ENCODE measurements at places on chromosomes 4 and X.

DNA sequence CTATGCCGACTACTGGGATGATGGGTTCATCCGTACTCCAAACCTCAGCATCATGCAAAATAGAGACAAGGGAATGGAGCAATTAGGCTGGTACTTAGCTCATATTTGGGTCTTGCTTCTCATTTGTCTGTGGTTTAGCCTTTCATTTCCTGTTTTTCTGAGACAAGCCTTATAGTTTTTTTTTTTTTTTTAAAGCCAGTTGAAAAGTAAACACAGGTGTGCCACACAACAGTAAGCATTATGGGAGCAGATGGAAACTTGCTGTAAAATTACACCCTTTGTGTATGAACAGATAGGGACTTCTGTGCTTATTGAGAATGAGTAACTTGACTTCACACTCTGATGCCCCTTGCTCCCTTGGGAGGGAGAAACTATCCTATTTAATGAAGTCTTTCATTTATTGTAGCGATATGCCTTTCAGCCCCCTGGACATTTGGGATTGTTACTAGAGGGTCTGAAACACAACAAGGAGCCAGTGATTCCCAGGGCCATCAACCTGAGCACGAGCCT, 13.7 kb downstream of the RASSF6 start:
- DNase-seq: no peak

GRCh38 chrX:57453901-57454300, 137.9 kb upstream of the ZXDB start:
- DNase-seq: no peak

DNA sequence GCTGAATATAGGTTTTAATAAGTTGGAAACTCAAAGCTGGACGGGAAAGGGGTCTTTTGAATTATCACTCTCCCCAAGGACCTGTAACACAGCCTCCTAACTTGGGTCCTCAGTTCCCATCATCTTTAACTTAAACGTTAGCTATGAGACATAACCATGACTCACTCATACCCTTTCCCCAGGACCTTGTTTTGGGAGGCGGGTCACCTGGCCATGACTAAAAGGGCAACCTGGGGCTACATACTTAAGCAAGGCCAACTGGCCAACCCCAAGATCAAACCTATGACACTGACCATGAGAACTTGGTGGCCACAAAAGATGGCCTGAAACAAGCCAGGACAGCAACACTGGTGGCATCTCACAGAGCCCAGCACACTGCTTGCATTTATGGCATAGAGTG, 89.0 kb downstream of the SH3KBP1 start:
- DNase-seq: no peak

DNA sequence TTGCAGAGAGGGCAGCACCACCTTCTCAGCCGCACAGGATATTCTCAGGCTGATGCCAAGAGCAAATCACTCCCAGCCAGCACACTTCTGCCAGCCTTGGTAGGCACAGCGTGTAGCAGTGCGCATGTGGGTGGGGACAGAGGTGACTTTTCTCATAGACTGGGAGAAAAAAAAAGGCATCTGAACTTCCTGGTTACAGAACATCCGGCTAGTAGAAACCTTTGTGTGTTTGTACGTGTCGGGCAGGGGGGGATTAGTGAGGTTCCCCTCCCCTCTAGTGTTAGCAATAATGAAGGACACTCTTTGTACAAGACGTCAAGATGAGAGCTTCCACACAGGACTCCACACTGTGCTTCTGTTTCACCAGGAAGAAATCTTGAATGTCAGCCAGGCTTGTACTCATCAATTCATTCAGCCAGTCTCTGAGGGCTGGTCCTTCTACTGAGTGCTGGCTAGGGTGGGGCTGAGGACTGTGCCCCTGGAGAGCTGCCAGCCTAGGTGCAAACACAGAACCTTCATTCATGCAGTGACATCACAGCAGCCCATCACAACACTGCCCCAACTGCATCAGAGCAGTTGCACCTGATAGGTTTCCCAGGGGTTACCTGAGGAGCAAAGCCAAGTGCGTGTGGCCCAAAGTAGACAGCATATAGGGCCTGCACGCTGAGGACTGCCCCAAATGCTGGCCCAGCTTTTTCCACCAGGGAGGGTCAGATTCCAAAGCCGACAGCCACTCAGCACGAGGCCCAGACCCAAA, 34.7 kb downstream of the SLC25A5 start:
- DNase-seq: no peak

DNA sequence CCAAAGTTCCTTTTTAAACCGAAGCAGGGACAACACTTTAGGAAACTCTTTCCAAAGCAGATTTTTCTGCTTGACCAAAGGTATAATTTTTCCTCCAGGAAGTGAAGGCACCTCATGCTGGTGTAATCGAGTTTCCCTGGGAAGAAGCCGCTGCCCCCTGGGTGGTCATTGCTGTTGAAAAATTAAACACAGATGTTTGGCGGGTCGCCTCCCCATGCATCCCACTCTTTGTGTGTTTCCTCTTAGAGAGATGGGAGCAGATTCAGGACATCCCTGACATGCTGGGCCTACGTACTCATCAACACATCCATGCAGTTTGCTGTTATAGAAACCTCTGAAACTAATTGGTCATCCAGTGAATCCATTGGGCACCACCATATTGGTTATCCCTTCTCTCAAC, 179.2 kb upstream of the HCCS start:
- DNase-seq: no peak

DNA sequence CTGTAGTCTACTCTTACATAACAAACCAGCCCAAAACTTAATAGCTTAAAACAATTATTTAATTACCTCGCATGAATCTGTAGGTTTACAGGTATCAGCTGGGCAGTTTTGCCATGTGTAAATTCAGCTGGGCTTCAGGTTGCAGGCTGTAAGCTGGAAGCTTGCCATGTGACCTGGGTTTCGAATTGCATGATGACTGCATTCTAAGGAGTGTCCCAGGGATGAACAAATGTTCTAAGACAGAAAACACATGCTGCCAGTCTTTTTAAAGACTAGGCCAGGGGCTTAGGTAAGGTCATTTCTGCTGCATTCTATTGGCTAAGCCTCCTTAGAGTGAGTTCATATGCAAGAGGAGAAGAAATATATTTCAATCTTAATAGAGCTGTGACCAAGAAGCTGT, 44.8 kb downstream of the GRIA2 start:
- DNase-seq: no peak

GRCh38 chr4:62495032-62495431, 1294.9 kb downstream of the ADGRL3 start:
- DNase-seq: no peak

DNA sequence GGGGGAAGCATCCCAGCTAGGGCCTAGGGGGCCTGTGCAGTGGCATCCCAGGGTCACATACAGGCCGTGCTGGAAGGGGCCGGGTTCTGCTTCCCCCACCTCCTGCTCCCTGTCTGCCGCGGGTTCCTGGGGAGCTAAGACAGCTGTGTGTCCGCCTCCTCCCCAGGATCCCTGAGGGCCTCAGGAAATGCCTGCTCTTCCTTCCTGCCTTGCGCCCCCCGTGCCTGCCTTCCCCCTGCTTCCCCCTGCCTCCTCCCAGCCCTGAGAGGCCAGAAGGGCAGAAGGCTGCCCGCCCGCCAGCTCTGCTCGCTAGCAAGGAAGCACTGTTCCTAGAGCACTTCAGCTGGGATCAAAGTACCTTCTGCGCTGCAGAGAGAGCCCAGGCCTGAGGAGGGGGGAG, 2.9 kb upstream of the BGN start:
- DNase-seq: no peak

DNA sequence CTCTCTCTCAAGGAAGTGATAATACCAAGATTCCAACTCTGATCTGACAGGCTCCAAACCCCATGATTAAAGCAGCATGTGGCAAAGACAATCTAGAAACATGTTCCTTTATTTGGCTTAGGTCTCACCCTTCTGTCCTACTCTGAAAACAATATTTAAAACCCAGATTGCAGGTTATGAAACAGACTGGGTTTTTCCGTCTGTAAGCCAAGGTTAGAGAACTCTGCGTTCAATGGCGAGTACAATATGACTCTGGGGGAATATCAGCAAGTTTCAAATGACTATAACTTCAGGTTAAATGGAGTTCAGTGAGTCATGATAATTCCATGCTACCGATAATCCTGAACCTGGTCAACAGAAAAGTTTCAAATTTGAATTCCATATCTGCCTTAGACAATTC, 50.8 kb downstream of the ANAPC10 start:
- DNase-seq: no peak

DNA sequence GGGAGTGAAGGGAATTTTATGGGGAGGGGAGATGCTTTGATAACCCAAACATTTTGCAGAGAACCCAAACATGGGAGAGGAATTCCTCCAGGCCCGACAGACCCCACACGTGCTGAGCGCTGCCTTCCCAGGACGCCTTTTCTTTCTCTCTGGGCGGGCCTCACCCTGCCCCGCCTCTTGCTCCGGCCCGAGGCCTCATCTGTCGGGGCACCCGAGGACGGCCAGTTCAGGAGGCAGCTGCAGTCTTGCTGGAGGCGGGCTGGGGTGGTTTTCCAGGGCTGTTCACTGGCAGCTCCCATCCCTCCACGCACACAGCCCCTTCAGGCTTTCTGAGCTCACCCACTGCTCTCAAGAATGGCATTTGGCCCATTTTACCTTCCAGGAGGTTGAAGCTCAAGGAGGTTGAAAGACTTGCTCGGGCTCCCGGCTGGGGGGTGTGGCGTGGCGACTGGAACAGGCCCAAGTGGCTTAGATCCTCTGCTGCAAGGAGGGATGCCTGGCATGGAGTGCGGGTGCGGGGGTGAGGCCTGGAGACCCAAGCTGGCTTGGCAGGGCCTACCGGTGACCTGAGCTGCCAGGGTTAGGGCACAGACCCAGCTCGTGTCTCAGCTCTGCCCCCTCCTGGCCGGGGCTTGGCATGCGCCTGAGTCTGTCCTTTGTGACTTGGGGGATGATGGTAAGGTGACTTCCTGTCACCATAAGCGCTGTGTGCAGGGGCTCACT, 99.2 kb downstream of the PSAPL1 start:
- DNase-seq: no peak

- no peak for DNase-seq
Observed at GRCh38 chr4:18242919-18243693, 221.6 kb upstream of the LCORL start.

DNA sequence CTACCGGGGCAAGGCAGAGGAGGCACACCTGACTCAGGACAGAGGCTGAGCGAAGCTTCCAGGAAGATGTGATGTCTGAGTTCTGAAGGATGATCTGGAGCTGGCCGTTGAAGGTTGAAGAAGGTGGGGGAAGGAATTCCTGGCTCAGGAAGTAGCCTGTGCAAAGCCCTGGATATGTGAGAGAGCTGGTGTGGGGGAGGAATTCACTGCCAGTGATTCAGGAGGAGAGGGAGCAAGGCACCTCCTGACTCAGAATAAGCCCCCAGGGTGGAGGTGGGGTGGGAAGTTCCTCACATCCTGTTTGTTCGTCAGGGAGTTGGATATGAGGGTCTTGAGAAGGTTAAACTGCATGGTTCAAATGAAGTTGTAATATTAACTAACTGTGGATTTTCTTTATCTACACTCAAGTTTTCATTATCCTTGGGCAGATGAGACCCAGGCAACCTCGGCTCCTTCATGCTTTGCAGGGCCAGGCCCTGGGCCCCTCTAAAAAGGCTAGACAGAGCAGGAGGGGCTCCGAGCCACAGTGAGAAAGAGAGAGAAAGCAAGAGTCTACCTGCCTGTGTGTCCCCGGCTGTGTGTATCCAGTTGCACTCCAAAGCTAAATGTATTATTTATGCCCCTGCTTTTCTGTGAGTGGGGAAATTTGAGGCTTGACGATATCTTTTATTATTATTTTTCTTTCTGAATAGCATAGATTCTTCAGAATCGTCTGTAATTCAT, 7.1 kb downstream of the NHSL2 start:
- no peak for DNase-seq

- no peak for DNase-seq
Observed at GRCh38 chrX:153423652-153424051, 12.4 kb downstream of the ZFP92 start.

- DNase-seq: no peak
Observed at GRCh38 chr4:69710580-69710979, 49.8 kb downstream of the SULT1B1 start.

- DNase-seq: no peak
Observed at GRCh38 chr4:87014284-87014782, 79.5 kb downstream of the AFF1 start.

DNA sequence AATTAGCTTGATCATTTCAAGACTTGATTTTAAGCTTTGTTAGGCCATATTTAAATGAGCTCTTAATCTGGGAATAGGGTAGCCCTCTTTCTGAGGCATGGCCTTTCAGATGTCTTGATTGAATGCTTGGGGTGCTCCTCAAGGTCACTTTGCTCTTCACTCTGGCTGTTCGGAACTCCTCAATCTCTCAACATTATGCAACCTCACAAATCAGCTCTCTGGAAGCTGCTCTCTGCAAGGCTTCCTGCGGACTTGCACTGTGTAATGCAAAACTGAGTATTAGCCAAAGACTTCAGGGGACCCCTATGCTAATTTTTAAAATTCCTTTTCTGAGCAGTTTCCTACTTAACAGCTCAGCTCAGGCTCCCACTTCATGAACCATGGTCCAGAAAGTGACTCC, 398.3 kb downstream of the PRDM5 start:
- no peak for DNase-seq

- DNase-seq: peak; percentile 86
Observed at GRCh38 chrX:2690856-2691542, at the start of gene CD99. TSS of gene CD99 (plus strand) at chrX:2691295. CDS start at chrX:2691361, 66 bp downstream.

GRCh38 chr4:144611850-144612249, 34.1 kb upstream of the HHIP start:
- DNase-seq: no peak

DNA sequence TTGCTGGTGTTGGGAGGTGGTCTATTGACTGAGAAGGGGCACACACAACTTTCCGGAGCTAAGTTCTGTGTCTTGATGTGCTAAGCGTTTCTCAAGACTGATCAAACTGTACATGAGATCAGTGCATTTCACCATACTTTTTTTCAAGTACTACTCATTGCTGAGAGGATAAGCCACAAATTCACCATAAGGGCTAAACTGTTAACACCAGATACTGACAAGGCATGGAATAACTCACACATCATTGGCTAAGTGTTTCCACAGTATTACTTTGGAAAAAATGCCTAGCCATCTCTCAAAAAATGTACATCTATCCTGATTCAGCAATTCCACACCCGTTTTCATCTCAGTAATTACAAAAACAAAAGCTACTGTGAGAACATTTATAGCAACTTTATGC, 13.0 kb downstream of the RBMX start:
- DNase-seq: no peak

GRCh38 chrX:29466456-29466855, 748.9 kb upstream of the MAGEB2 start:
- DNase-seq: no peak

- DNase-seq: no peak
Observed at GRCh38 chr4:158008551-158009218, 164.1 kb downstream of the GASK1B start.

DNA sequence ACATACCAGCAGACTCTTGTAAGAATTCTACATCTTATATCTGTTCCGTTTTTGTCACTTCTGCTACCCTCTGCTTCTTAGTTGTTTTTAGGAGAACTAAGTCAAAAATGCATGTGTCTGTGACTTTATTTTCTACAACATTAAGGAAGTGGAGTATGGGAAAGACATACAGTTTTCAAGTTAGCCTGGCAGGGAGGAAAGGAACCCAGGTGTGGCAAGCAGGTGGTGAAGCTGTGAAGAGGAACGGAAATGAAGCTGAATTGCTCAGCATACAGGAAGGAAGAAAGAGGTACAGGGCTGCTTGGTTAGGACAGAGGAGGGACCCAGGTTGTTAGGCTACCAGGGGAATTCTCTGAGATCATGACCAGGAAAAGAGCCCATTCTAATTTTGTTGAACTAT, 9.4 kb downstream of the GPRIN3 start:
- no peak for DNase-seq
